Brain pericyte (primary cell): ENCODE measurements at places on chromosomes 7 and 10.

DNA sequence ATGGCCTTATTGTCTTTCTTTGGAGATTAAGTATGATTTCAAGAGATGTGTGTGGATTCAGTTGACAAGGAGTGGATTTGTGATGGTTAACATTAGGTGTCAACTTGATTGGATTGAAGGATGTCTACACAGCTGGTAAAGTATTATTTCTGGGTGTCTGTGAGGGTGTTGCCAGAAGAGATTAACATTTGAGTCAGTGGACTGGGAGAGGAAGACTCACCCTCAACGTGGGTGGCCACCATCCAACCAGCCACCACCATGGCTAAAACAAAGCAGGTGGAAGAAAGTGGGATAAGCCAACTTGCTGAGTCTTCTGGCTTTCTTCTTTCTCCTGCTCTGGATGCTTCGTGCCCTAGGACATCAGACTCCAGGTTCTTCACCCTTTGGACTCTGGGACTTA, 76.1 kb downstream of the GPR37 start:
- DNase-seq, result no peak

DNA sequence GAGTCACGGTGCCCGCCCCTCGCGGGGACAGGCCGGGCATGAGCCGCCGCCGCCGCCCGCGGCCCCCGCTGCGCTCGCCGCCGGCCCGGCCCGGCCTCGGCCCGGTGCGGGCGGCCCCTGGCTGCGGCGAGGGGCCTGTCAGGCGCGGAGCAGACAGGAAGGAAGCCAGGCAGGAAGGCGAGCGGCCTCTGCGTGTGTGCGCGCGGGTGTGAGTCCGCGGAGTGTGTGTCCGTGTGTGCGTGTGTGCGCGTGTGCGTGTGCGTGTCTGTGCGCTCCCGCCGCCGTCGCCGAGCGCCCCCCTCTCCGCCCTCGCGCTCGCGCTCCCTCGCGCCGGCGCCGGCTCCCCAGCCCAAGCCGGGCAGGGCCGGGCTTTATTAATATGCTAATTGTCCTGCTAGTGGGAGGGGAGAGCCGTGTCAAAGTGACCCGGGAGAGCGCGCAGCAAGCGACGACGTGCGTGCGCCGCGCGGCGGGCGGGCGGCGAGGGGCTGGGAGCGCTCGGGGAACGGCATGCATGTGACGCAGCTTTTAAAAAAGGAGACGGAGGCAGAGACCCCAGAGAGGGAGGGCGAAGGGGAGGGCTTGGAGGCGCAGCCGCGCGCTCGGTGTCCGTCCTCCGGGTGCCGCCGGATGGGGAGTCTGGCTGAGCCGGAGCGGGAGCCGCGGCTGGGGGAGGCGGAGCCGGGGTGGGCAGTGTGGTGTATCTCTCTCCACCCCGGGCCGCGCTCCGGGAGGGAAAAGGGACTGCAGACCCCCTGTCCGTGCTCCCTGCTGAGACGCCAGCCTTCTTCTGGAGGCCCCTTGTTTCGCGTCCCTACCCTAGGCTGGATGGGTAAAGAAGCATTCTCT, at the start of gene LDB1:
TSS of gene LDB1 (minus strand) at position 227 of the 849 bp plus-strand sequence. CDS start 258 bp downstream, outside the sequence.
- DNase-seq, result peak; percentile 46

GRCh38 chr10:43172645-43173044, 34.4 kb downstream of the CSGALNACT2 start:
- no peak for DNase-seq

DNA sequence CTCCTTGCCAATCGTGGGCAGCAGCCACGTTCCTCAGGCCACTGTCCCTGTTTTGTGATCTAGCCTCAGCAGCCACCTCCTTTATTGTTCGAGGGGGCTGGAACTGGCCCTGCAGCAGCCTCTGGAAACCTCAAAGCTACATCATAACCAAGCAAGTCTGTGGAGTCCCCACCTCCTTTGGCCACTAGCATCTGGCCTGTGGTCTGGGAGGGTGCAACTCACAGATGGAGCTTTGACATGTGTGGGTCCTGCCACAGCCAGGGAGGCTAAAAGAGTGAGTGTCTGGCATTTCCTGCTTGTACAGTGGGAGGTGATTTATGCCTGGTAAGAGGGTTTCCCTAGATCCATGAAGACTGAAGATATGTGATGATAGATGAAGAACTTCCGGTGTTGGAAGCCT, 32.3 kb upstream of the NUB1 start:
- DNase-seq, result no peak

DNA sequence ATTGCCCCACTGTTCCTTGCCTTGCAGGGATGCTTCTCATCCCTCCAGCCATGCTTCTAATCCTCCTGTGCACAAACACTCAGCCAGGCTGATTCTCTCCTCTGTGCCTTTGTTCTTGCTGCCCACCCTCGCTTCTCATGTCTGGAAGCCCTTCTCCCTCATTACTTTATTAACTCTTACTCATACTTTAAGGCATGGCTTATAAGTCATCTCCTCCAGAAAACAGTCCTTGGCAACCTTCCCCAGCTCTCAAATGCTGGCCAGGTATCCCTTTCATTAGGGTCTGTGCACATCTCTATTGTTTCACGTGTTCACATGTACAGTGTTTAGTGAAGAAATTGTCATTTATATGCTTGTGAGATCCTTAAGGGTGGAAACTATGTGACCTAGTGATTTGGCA, 62.9 kb downstream of the ITGB8 start:
- no peak for DNase-seq

DNA sequence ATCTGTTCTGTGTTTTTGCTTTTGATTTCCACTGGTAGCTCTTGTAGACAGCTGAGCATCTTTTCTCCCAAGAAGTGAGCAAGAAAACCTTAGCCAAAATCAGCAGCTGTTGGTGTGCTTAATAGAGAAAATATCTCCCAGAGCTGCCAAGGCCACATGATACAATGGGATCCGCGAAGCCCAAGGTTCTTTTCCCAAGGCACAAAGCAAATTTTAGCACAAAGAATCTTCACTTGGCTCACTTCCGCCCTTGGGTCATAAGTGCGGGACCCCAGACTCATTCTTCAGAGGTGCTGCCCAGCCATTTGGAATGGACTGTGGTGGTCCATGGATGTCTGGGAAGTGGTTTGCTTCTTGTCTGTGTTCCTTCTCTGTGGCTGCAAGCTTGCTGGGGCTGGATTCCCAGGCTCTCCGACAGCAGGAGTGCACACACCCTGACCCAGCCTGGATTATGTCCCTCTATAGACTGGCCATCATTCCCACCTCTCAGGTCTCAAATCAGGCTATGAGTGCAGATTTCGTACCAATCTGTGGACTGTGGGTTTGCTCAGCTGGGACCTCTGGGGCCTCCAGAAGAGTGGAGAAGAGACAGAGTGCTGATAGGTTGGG, 93.0 kb upstream of the TMEM72 start:
- DNase-seq, result no peak
